ENCODE measurements at places on chromosomes 12 and 14. TPM values are rescaled to one million over a fixed set of nuclear protein-coding genes. Genes with fewer than 3 reads are reported as not detected.

- DNase-seq: no peak
These were observed 604 bp downstream of the HCFC2 start for GRCh38 chr12:104064842-104065427.

DNA sequence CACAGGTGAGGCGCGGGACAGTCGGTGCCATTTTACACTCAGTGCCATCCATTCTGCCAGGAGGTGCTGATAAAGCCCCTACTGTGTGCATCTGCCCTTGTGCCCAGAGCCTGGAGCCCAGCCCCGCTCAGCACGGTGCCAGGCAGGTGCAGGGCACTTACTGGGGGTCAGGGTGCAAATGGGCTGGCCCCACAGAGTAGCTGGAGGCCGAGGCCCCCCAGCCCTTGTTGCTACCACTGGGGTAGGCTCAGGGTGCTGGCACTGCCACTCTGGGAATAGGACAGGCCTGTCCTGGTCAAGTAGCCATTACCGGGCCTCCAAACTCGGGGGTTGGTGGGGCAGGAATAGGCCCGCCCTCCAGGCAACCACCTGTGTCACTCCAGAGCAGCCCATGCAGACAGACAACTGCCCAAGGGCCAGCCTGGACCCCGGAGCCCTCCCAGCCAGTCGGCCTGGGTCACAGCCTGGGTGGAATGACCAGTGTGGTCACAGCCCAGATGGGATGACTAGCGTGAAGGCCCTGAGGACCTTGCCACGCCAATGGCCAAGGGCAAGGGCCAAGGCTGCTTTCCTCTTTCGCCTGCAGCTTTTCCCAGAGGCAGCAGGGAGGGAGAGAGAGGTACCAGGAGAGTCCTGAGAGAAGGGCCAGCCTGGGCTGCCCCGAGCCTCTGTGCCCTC lies 3.0 kb downstream of the INF2 start:
- no peak for DNase-seq

GRCh38 chr12:25730489-25731349 lies 177.6 kb upstream of the LMNTD1 start:
- no peak for DNase-seq

- DNase-seq: no peak
These were observed 154.2 kb downstream of the PCNX1 start for GRCh38 chr14:71061458-71061857.

DNA sequence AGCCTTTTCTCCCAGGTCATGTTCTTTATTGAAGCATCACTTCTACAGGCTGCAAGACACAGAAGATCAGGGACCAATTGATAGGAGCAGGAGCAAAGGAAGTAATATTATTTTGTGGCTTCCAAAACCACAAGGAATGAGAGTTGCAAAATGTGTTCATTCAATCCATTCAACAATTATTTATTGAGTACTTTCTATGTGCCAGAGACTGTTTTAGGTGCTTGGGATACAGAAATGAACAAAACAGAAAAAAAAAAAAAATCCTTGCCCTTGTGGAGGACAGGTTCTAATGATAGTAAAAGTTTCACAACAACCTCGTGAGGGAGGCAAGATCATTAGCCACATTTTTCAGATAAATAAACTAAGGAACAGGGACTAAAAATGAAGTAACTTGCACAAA lies 20.1 kb upstream of the DACT1 start:
- no peak for DNase-seq

The RIMKLB gene
- polyA plus RNA-seq: 124 TPM

The ARMH4 gene
- 8.5 TPM for polyA plus RNA-seq

DNA sequence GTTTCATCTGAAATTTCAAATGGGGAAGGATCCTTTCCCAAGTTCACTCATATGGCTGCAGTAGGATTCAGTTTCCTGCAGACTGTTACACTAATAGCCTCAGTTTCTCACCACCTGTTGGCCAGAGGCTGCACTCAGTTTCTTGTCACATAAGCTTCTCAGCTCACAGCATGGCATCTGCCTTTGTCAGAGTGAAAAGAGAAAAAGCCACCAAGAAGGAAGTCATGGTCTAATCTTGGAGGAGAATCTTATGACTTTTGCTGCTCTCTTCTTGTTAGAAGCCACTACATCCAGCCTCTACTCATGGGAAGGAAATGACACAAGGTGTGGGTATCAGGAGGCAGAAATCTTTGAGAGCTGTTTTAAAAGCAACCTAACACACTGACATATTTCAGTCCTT lies 39.4 kb upstream of the BTG1 start:
- DNase-seq: no peak

The NFATC4 gene
- polyA plus RNA-seq: 64.5 TPM

- no peak for DNase-seq
These were observed 8.3 kb downstream of the GALNT16 start for GRCh38 chr14:69268223-69268622.
